ENCODE measurements at places on chromosomes 6 and 20. TPM values are rescaled to one million over a fixed set of nuclear protein-coding genes. Genes with fewer than 3 reads are reported as not detected.

SPAG4 gene
- total RNA-seq: 1.4 TPM

PYGB gene
- total RNA-seq: 72.1 TPM

DNA sequence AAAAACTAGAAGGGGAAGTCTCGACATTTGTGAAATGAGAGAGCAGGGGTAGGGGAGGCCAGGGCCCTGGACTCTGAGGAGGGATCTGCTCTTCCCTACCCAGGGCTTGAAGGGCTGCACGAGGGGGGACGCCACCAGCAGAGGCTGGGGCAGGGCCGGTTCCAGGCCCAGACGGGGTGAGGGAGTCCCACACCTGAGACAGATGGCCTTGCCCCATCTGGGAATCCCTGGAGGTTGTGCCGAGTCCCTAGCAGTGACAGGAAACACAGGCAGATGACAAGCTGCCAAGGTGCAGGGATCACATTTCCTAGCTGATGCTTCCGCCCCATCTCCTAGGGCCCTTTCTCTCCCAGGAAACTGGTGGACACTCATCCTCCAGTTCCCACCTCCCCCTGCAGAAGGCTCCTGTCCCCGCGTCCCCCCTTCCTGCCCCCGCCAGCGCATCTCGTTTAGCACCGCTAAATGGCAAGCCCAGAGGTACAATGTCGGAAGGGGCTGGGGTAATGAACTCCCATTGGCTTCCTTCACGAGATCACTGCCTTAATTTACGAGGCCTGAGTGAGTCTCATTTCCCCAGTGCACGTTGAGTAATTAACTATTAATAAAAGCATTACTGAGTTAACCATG, 35.2 kb upstream of the CDH22 start:
- DNase-seq: no peak

DNA sequence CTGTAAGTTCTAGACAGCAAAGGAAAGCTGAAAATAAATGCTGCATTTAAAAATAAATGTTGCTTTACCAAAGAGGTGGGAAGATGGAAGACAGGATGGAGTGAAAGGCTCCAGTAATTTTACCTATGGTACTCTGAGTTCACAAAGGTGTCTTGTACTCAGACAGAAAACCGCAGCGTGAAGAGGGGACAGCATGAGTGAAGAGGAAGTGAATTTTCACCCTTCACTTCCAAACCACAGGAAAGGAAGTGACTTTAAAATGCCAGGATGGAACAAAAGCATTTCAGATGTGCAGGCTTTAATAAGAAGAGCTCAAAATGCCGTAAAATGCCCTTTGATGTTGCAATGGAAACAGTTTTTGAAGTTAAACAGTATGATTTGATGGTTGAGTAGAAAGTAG, 91.2 kb upstream of the TINAG start:
- DNase-seq: no peak

GRCh38 chr20:62388839-62389600, 2.1 kb downstream of the RPS21 start:
- no peak for DNase-seq
